ENCODE measurements at places on chromosomes 2 and 18.

DNA sequence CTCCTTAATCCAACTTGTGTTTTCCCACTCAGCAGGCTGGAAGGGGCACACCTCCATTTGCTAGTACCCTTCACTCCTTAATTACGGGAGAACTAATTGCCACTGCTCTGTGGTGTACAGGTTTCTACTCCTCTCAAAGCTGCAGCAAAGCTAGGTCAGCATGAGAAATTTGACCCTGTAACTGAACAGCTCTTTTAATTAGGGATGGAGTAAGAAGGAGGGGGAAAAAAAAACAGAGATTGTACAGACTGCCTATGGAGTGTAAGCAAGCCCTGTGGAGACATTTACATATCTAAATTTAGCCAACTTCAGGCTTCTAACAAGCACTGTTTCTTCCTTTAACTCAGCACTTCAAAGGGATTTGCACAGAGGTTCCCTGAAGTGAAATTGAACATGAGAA is 629.7 kb upstream of the SETBP1 start:
- DNase-seq = no peak

DNA sequence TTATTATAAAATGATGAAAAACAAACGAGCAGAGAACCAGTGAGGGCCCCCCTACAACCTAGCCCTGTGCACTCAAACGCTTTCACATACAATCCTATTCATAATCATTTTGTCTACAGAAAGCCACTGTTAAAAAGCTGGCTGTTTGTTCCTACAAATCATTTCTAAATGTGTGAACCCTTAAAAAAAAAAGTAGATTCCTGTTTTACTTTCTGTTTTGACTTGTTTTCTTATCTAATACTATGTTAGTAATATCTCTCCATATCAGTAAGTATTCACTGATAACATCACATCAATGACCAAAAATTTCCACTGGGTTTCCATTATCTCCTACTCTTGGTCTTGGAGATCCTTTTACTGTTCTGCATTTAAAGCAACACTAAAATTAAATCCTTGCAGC is 128.8 kb upstream of the TTC39C start:
- no peak for DNase-seq

DNA sequence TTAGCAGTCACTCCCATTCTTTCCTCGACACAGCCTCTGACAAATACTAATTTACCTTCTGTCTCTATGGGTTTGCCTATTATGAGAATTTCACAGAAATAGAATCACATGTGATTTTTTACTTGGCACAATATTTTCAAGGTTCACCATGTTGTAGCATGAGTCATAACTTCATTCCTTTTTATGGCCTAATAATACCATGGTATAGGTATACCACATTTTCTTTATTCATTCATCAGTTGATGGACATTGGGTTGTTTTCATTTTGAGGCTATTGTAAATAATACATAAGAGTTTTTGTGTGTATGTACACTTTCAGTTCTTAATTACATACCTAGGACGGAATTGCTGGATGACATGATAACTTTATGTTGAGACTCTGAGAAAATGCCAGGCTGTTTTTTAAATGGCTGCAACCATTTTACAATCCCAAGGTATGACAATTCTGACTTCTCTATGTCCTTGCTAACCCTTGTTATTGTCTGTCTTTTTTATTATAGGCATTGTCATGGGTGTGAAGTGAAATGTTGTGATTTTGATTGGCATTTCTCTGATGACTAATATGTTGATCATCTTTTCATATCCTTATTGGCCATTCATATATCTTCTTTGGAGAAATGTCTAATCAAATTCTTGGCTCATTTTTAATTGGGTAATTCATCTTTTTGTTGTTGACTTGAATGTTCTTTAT is 87.9 kb downstream of the IRS1 start:
- DNase-seq = no peak

DNA sequence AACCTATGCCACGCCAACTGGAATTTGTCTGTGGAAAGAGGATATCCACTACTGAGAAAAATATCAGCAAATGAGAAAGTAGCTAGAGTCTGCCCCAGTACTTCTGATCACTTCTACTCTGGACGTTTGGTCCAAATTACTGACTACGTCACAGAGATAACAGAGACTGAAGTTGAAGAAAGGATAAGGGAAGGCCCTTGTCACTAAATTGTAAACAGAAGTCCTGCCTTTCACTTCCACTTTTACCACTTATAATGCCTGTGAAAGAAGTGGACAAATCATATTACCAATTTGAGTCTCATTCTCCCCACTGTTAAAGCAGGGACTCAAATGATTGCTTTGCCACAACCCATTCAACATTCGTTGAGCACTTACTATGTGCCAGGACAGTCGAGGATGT is 173.9 kb upstream of the ERBB4 start:
- DNase-seq = no peak

GRCh38 chr18:2880473-2880872 is 33.7 kb downstream of the EMILIN2 start:
- no peak for DNase-seq

GRCh38 chr2:27729198-27729597 is 42.3 kb upstream of the MRPL33 start:
- no peak for DNase-seq

GRCh38 chr18:75977081-75977480 is 518.0 kb downstream of the ZNF516 start:
- DNase-seq = no peak

DNA sequence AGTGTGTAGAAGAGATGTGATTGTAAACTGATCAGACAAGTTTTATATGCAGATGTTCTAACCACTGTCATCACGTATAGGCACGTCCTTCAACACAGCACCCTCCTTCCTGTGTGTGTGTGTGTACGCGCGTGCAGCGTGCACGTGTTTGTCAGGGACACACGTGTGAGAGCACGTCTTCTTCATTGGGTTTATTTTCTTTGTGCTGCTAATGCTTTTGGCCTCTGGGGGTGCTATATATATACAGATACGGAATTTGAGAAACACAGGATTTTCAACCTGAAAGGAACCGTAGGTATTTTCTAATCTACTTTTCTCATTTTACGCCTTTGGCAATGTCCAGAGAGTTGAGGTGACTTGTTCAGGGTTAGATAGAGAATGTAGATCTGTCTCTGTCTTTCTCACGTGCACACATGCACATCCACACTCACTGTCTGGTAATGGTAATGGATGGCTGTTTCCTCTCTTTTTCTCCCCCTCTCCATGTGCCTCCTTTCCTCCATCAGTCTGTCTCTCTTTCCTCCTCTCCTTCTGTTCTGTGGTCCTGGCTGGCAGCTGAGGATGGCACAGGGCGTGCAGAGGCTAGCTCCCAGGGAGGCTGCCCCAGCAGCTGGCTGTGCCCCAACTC is 13.4 kb upstream of the CELF4 start:
- no peak for DNase-seq

GRCh38 chr2:27885234-27885633 is 5.0 kb downstream of the RBKS start:
- DNase-seq = no peak

- DNase-seq = no peak
These were observed 111.6 kb upstream of the DLX2 start for GRCh38 chr2:172214252-172214651.

GRCh38 chr2:127161176-127162136 is 54.5 kb upstream of the BIN1 start:
- no peak for DNase-seq

DNA sequence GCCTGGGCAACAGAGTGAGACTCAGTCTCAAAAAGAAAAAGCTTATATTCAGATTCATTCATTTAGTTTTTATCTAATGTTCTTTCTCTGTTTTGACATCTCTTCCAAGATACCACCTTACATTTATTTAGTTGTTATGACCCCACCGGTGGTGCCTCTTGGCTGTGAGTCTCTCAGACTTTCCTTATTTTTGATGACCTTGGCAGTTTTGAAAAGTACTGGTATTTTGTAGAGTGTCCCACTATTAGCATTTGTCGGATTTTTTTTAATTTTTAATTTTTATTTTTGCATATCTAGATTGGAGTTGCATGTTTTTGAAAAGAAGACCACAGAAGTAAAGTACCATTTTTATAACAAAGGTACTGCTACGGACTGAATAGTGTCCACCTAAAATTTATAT is 351.7 kb upstream of the KYNU start:
- no peak for DNase-seq

- no peak for DNase-seq
These were observed 75.4 kb downstream of the CHN1 start for GRCh38 chr2:174929786-174930185.

GRCh38 chr2:45964223-45964841 is 312.9 kb downstream of the PRKCE start:
- no peak for DNase-seq

GRCh38 chr2:95121093-95121406 is 558 bp downstream of the MRPS5 start:
- no peak for DNase-seq

GRCh38 chr2:105595536-105595935 is 149.2 kb upstream of the NCK2 start:
- no peak for DNase-seq

GRCh38 chr2:98825858-98826257 is 94.9 kb upstream of the MGAT4A start:
- DNase-seq = no peak

GRCh38 chr2:20416723-20417122 is 30.2 kb upstream of the RHOB start:
- DNase-seq = no peak

DNA sequence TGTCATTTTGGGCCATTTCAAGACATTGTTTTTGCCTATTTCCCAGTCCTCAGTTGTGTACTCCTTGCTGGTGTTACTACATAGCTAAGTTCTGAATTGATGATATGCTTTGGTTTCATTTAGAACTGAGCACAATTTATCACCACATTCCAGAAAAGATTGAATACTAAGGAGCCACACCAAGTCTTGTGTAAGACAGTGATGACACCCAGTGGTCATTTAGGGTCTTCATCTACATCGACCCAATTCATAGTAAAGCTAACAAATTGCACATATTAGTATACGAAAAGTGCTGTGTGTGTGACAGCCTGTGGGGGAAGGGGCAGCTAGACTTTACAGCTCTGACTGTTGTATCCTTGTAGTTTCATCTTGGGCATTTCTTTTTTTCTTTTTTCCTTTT is 10.9 kb upstream of the DLX2 start:
- no peak for DNase-seq

DNA sequence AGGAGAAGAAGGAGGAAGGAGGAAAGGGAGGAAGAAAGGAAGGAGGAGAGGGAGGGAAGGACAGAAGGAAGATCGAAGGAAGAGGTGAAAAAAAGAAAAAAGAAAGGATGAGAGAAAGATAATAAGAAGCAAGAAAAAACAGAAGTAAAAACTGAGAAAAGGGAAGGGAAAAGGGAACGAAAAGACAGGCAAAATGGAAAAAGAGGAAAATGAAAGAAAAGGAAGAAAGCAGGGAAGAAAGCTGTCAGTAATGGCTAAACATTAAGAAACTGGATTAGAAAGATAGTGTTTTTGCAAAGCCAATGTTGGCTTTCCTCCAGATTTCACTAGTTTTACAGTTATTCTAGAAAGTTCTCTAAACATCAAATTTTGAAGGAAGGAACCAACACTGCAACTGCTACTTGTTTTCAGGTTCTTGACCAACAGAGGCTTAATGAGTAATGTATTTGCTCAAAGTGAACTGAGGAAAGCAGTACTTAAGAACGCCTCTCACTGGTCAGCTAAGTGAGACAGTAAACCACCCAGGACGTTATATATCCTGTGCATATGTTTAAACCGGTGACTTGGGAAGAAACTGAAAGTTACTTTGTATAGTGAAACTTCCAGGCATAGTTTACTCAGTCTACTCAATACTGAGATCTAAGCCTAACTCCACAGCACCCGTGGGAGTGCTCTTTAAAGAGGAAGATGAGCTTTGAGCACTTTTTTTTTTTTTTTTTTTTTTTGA is 286.2 kb upstream of the TRIB2 start:
- no peak for DNase-seq

GRCh38 chr2:114684403-114684802 is 242.0 kb downstream of the DPP10 start:
- no peak for DNase-seq

GRCh38 chr2:201260302-201260800 is at the start of gene CASP8:
Gene CASP8 (plus strand): TSS chr2:201260536. CDS start chr2:201266487, 5,951 bp downstream.
- no peak for DNase-seq

- DNase-seq = no peak
These were observed 25.7 kb downstream of the SRBD1 start for GRCh38 chr2:45585267-45585861.

DNA sequence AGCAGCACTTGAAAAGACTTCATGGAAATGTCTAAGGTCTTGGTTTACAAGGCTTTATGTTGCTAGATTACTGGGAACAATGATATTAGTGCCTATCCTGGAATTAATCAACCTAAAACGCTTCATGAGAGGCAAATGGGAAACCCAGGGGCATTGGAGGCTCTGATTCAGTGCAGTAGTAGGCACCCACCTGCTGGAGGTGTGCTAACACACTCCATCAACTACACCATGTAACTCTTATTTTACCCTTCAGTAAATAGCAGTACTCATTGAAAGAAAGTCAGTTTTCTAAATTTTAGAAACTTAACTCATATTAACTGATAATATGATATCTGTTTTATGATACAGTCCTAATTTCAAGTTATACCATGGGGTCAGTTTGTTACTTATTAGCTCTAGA is 17.4 kb upstream of the HNRNPA3 start:
- no peak for DNase-seq

GRCh38 chr2:20447437-20448245 is 767 bp downstream of the RHOB start:
- DNase-seq = no peak

GRCh38 chr2:206968134-206969086 is 29.1 kb downstream of the CPO start:
- no peak for DNase-seq

DNA sequence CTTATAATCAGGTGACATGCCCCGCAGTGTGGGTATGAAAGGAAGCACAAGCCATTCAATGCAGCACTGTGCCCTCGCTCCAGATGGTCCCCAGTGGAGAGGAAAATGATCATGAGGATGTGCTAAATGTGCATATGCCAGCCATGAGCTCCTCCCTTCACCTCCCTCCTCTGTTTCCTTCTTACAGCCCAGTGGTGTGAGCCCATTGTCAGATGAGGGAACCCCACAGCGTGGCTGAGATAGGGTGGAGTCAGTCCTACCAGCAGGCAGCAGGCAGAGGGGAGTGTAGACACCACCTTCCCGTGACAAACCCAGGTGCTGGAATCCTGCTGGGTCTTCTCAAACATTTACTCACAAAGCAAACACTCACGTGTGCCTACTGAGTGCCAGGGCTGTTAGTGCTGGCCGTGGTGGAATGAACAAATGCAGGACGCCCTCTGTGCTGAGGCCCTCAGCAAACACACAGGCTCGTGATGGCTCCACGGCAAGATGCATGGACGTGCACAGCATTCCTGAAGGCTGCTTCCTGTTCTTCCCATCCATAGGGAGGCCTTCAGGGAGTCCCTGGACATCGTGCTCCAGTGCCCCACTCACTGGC is 181.7 kb upstream of the TPO start:
- no peak for DNase-seq

DNA sequence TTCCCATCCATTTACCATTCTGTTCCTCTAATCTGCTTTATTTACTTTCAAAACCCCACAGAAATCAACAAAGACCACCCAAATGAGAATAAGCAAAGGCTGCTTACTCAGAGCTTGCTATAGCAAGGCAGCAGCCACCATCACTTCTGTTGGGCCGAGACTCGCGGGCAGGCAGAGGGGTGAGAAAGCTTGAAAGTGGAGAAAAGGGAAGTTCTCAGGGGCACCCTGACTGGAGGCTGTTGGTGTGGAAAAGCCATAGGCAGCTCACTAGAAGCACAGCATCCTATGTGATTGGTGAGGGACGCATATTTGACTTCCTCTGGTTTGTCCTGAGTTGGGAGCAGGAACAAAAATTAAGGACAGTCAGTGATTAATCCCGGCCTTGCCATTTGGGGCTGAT is 269.7 kb upstream of the THSD7B start:
- no peak for DNase-seq

GRCh38 chr2:38750011-38750890 is 910 bp downstream of the SRSF7 start:
- DNase-seq = peak; percentile 53
